ENCODE measurements at places on chromosomes 11 and 22. TPM values are rescaled to one million over a fixed set of nuclear protein-coding genes. Genes with fewer than 3 reads are reported as not detected.

The DLG2 gene
- total RNA-seq, result 1.4 TPM

The FREY1 gene
- total RNA-seq, result 0.96 TPM

The MRE11 gene
- 11.6 TPM for total RNA-seq

The PHLDB1 gene
- 99.7 TPM for total RNA-seq

The CFAP68 gene
- total RNA-seq, result 7.3 TPM

The SNX15 gene
- total RNA-seq, result 8.4 TPM

The PHOX2A gene
- not detected for total RNA-seq

The APOA5 gene
- total RNA-seq, result under 0.01 TPM

The TSPAN32 gene
- total RNA-seq, result not detected

The KRTAP5-9 gene
- total RNA-seq, result not detected

The PRG3 gene
- total RNA-seq, result not detected

The MS4A6A gene
- not detected for total RNA-seq

The RAB39A gene
- not detected for total RNA-seq
